ENCODE measurements at places on chromosomes 7 and 10. TPM values are rescaled to one million over a fixed set of nuclear protein-coding genes. Genes with fewer than 3 reads are reported as not detected.

The STEAP4 gene
- polyA plus RNA-seq: not detected

The CNTNAP2 gene
- polyA plus RNA-seq: not detected

The RAMP3 gene
- not detected for polyA plus RNA-seq

- no peak for DNase-seq
These were observed 488 bp downstream of the ABCF2 start for GRCh38 chr7:151226560-151226874.

The ADAM12 gene
- polyA plus RNA-seq: not detected

The CUL1 gene
- polyA plus RNA-seq: 74.0 TPM

- no peak for DNase-seq
These were observed 137.7 kb upstream of the MDFIC start for GRCh38 chr7:114784177-114784576.

DNA sequence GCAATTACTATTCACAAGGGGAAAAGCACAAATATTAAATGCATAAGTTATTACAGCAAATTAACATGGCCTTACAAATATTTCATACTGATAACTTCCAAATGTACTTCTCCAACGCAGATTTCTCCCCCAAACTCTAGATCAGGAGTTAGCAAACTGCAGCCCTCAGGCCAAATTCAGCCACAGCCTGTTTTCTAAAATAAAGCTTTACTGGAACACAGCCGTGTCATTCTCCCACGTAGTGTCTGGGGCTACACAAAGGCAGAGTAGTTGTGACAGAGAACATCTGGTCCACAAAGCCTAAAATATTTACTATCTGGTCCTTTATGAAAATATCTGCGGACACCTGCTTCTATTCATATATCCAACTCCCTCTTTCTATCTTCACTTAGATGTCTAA lies 151.8 kb upstream of the AHR start:
- DNase-seq: no peak

DNA sequence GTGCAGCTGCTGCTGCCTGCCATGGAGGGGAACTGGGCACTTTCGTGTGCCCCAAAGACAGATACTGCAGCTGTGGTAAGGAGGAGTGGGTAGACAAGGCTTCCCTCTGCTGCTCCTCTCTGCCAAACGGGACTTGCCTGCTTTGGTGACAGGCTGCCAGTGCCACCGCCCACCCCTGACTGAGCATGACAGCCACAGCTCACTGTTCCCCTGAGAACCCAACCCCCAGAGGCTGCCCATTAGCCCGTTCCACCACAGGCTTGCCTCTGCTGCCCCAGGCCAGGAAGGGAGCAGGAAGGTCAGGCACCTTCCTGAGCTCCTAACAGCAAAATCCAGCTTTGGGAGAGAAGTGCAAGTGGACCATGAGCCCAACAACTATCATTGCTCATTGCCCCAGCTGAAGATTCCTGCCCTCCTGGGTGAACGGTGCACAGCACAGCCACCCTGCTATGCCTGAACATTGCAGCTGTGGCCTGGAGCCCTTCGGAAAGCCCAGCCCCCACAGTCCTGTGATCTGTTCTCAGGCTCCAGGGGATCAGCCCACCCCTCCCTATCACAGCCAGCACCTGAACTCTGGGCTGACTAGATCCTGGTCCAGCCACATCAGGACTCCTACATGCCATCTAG lies 58.7 kb upstream of the ANTXRL start:
- DNase-seq: no peak

DNA sequence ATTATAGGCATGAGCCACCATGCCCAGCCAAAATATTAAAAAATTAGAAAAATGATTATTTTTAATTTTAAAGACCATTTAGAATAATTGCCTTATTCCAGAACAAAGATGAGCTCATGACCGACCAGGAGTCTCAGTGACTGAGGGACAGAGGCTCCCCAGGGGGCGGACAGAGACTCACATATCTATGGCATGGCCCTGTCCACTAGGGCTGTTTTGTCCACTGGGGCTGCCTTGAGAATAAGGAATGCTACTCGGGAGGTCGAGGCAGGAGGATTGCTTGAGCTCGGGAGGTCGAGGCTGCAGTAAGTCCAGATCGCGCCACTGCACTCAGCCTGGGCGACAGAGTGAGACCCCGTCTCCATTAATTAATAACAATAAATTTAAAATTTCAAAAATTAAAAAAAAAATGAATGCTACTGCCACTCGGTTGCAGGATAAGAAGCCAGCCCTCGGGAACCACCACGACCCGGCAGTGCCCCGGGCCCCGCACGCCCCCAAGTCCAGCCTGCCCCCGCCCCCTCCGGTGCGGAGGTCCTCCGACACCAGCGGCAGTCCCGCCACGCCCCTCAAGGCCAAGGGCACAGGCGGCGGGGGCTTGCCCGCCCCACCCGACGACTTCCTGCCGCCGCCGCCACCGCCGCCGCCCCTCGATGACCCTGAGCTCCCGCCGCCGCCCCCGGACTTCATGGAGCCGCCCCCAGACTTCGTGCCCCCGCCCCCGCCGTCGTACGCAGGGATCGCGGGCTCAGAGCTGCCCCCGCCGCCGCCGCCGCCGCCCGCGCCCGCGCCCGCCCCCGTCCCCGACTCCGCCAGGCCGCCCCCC lies 128.6 kb downstream of the APBB1IP start:
- no peak for DNase-seq

DNA sequence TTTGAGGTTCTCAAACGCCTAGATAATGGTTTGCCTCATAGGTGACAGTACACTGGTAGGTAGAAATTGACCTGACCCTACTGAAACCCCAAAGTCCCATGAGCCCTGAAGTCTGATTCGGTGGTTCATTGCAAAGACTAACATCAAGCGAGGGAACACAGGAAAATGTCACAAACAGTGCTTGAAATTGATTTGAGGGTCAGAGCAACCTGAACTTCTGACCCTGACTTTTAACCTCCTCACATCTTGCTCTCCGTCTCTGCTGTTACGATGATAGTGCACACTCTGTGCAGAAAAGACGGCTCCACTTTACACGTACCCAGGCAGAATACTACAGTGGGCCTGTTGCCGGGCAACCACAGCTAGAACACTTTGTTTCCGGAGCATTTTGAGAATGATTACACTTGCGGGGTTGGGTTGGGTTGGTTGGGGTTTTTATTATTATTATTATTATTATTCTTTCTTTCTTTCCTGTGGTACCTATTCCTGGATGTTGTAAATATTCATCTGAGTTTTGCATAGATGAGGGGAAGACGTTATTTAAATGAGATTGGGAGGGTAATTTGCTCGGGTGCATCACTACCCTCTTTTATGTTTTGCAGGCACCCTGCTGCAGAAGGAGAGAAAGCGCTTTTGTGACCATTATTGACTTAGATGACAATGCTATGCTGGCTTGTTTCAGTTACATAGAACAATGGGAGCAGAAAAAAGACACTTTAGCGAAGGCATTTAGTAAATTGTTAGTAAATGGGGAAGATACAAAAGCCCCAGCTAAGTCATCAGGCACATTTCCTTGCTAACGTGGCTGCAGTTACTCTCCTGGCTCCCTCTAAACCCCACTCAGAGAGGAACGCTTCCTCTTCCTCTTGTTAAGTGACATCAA lies 438.1 kb upstream of the NRP1 start:
- no peak for DNase-seq

DNA sequence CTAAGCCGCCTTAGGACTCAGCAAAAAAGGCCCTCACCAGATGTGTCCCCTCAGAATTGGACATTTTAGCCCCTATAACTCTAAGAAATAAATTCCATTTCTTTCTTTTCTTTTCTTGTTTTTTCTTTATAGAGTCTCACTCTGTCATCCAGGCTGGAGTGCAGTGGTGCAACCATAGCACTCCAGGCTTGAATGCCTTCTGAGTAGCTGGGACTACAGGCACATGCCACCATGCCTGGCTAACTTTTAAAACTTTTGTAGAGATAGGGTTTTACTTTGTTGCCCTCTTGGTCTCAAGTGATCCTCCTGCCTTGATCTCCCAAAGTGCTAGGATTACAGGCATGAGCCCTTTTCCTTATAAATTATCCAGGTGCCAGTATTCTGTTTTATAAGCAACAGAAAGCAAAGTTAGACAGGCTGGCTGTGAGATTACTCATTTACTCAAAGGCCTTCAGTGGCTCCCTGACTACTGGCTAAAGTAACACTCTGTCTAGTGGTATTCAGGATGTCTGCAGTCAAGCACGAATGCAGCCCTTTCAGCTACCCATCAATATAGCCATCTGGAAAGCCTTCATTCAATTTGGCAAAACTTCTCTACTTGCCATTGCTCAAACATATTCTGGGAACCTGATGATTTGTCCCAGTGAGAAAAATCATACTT lies 128.6 kb downstream of the ICA1 start:
- no peak for DNase-seq

DNA sequence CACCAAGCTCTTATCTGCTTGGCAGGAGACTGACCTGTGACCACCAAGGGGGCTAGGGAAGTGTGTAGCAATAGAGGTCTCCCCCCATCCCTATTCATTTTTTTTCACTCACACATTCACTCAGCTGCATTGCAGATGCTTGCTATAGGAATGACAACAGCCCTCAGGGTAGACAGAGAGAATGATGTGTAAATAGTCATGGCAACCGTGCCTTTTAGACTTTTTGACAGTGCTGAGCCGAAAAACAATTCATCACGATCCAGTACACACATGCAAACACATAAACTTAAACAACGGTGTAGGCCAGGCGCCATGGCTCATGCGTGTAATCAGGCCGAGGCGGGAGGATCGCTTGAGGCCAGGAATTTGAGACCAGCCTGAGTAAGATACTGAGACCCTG lies 7.6 kb upstream of the ELN start:
- no peak for DNase-seq

GRCh38 chr10:79387974-79388850 lies 40.9 kb downstream of the PPIF start:
- no peak for DNase-seq

- DNase-seq: no peak
These were observed 69.3 kb upstream of the PRR15 start for GRCh38 chr7:29494350-29494749.

GRCh38 chr7:134908289-134908688 lies 78.0 kb upstream of the AGBL3 start:
- DNase-seq: no peak
